ENCODE measurements at places on chromosomes 12 and 14.
A peak's percentile ranks its signal among the peaks of the same experiment; 100 is the strongest.

DNA sequence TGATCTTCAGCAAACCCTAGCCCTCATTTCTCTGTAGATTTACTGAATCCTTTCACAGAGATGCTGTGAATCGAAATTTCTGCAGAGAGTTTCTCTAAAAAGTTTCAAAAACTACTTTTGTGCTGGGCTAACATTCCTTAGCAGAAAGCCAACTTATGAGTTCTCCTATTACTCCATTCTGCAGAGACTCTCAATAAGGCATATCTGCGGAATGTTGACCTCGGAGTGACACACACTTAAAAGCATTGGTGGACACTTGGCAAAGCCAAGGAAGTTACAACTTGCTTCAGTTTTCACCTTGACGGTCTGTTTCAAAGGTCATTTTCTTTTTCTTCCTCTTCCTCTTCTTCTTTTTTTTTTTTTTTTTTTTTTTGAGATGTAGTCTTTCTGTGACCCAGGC lies 75.8 kb downstream of the WIF1 start:
- DNase-seq: no peak

DNA sequence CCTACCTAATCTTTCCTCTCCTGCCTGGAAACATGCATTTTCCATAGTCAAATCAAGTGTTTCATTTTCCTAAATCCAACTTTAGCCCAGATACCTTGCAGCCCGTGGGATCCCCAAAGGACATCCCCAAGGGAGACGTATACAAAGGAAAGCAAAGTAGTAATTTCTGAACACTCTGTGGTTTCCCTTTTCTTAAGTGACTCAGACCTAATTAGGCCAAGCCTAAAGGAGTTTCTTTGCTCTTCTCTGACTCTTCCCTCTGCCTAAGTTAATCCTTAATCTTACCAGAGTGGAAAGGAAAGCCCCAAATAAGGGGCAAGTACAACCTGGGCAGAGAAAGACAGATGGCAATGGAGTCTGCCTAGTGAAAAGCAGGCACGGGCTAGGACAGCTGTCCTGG lies 250.3 kb downstream of the SPTSSA start:
- DNase-seq: no peak

- peak; percentile 66 for DNase-seq
Observed at GRCh38 chr12:1533602-1534304, 60.6 kb downstream of the FBXL14 start.

DNA sequence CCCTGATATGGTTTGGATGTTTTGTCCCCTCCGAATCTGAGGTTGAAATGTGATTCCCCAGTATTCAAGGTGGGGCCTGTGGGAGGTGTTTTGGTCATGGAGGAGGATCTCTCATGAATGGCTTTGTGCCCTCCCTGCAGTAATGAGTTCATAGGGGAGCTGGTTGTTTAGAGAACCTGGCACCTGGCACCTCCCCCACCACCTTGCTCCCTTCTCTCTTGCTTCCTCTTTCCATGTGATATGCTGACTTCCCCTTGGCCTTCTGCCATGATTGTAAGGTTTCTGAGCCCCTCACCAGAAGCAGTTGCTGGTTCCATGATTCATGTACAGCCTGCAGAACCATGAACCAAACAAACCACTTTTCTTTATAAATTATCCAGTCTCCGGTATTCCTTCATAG lies 32.6 kb downstream of the CD163L1 start:
- no peak for DNase-seq

DNA sequence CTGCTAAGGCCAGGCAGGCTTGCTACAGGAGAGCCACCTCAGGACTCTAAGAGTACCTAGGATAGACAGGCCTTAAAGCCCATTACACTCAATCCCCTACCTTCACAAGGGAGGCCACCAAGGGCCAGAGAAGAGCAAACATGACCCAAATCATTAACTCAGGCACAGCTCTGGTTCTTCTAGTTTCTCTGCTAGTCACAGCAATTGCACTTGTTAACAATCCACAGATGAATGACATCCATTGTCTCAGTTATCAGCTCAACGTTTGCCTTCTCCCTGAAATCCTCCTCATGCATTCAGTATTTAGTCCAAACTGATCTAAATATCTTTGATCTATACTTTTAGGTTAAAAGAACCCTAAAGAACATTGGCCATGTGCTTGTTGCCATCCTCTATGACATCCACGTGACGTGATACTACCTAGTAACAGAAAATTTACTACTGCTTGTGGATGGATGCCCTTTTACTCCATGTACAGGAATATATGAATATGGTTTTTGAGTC lies 164.5 kb downstream of the STXBP6 start:
- no peak for DNase-seq

DNA sequence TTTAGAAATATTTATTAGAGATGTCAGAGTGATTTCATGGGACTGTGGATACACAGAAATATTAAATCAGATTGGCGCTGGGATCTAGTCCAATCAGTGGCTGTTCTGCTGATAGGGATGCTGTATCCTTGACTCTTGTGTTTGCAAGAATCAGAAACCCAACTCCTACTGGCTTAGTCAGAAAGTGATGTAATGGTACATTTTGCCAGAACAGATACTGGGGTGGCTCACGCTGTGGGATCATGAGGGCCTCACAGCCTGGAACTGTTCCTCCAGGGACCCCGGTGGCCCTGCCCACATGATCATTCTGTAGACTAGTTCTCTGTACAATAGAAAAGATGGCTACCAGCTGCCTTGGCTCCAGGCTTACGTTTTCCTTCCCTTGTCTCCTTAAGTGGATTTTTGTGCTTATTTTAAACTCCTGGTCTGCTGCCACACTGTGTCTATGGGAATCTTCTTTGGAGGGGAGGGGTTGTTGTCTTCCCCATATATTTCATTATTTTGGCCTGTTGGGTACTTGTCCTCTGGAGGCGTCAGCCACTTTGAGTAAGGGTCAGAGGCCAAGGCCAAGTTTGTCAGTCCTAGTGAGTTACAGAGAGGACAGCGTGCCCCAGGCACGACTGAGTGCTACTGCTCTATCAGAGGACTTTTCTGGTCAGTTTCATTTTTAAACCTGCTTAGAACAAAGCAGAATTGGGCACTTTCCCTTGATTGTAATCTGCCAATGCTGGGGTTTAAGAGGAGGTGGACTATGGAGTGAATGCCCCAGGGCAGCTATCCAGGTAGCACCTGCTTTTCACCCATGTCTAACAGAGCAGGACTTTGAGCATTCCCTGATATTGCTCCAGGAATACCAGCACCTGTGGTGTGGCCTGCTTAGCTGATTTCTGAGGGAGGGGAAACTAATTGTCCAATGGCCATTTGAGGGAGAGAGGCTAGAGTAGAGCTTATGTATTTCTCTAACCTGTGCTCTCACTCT lies 164.3 kb downstream of the SLC5A8 start:
- no peak for DNase-seq

DNA sequence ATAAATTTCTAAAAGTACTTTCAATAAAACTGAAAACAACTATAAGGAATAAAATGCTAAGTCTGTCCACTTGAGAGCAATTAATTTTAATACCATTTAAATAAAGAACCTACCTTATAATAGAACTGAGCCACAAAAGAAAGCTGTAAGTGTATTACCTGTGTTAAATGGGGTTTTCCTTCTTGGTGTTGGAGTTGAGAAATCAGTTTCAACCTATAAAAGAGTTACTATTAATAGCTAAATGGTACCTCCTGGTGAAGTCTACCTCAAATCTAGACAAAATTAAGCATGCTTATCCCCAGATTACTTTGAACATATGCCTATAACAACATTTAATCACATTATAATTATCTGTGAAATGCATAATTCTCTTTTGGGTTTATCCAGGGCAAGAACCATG lies 48.8 kb downstream of the MIS18BP1 start:
- no peak for DNase-seq

DNA sequence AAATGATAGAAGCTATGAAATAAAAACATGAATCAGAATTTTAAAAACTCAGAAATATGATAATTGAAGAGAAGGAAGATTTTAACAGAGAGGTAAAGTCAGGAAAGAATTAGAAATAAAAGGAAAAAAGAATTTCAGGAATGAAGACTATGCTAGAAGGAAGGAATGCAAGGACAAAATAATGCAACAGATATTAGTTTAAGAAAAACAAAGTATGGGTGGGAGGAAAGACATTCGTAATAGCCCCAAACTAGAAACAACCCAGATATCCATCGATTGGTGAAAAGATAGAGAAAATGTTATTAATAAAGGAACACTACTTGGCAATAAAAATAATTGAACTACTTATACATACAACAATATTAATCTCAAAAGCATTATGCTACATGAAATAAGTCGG lies 129.6 kb downstream of the AKAP6 start:
- DNase-seq: no peak

DNA sequence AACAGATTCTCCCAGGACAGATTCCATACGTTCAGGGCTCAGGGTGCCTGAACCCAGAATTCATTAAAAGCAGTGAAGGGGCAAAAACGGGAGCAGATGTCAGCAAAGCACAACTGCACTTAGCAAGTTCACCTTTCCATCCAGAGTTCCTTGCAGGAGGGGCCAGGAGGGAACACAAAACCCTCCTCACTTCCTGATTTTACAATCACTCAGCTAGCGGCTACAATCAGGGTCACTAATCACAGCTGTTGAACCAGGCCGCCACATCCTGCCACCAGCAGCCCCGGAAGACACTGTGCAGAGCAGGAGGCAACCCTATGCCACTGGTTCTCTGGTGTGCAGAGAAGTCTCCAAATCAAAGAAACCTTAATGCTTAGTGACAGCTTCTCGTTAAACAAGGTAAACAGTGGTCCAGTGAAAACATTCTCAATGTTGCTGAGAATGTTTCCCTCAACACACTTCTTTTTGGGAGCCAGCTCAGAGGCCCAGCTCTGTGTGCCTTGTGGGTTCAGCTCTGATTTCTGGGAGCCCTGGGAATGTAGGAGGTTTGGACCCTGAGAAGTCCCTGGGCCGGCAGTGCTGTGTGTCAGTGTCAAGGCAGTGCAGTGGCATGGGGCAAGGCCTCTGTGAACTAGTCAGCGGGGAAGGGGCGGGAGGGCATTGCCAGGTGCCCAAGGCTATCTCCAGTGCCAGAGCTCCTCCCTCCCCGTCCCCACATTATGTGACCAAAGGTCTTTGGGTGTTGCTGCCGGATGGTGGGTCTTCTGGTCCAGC lies 54.5 kb downstream of the VCPKMT start:
- peak; percentile 61 for DNase-seq

GRCh38 chr12:133023566-133023965 lies 13.7 kb upstream of the ZNF84 start:
- no peak for DNase-seq

- no peak for DNase-seq
Observed at GRCh38 chr12:84973026-84973425, 60.4 kb upstream of the SLC6A15 start.

DNA sequence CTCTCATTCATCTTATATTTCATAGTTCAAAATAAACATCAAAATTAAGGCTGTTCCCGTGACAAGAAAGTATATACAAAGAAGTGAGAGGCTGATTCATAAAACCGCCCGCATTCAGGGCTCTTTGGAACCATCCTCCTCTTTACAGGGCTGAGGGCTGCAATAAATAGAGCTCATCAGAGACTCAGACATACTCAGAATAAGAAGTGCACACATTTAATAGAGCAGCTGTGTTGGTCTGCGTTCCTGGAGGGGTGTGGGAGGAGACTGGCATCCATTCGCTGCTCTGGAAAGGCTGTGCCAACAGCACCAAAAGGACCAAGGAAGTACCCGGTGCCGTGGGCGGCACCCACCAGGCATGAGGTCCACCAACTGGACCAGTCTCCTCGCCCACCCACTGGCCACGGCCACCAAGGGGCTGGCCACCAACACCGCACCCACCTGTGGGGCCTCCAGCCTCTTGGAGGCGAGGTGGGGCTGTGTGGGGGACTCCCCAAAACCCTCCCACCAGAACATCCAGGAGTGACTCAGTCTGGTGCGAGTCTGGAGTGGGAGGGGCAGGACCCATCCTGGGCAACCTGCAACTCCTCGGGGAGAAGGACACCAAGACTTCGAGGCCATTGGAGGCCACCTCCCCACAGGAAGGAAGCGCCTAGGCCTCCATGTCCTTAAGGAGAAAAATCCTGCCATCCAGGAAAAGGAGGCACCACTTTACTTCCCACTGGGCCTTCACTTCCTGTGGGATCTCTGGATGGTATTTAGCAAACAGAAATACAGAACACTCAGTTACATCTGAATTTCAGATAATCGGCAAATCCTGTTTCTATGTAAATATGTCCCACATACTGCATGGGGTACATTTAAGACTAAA lies 32.7 kb downstream of the VCPKMT start:
- DNase-seq: peak; percentile 57

DNA sequence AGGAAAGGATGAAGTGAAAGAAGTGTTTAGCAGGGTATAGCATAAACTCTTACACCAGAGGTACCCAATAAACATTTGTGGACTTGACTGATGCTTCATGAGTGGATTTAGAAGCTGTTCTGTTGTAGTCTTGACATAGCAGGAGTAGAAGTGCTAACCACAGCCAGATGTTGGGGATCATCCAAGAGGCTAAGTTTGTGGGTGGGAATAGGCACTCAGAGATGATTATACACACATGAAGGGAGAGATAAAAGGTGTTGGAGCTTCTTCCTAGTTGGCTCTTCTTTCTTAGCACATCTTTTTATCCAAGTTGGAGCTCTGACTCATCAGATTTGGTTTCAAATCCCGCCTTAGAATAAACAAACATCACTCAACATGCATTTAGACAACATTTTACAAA lies 166.7 kb upstream of the E2F7 start:
- no peak for DNase-seq

DNA sequence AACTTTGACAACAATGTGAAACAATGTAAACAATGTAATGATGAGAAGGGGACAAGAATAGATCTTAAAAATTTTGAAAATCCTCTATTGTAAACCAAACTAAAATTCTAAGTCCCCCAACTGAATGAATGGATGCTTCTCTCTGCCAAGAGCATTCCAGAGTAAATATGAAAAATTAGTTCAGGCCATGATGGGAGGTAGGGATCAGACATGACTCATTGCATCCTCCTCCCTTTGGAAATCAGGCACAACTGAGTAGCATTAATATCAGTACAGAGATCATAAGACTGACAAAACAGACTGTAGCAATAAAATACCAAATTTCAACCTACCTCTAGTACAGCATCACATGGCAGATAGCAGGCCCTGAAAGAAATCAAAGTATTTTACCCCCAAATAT lies 559.9 kb downstream of the C12orf50 start:
- no peak for DNase-seq

DNA sequence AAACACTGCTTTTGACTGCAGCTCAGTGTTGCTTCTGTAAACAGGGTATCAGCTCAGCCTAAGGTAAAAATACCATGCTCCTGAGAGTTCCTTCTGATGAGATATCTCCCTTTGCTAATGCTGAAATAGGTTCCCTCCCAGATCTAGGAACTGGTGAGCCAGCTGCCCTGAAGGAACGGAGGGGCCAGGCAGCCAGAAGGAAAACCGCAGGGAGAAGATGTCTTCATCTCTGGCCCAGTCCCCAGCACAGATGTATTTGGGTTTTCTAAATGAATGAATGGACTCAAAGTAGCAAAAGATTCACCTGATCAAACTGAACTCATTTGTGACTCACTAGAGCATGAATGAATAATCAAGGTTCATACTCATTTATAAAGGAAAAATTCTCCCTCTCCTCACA lies 247.8 kb downstream of the MSRB3 start:
- DNase-seq: no peak

GRCh38 chr12:83102499-83102898 lies 415.8 kb downstream of the TMTC2 start:
- DNase-seq: no peak

Measured in CD8-positive, alpha-beta T cell (primary cell).